NCI-H774 (cell line): ENCODE measurements at places on chromosomes 2 and 18.
A peak's percentile ranks its signal among the peaks of the same experiment; 100 is the strongest.

GRCh38 chr2:232668805-232669444 lies 28.2 kb upstream of the GIGYF2 start:
- no peak for DNase-seq

GRCh38 chr2:16318474-16319195 lies 347.0 kb downstream of the CYRIA start:
- no peak for DNase-seq

GRCh38 chr2:236164201-236164924 lies 3.8 kb downstream of the GBX2 start:
- no peak for DNase-seq

- no peak for DNase-seq
These were observed 833.1 kb upstream of the CRIM1 start for GRCh38 chr2:35522450-35522849.

- no peak for DNase-seq
These were observed 42.8 kb upstream of the PCBP1 start for GRCh38 chr2:70044290-70045040.

- peak; percentile 38 for DNase-seq
These were observed at the start of gene TGFBRAP1 for GRCh38 chr2:105329561-105330495. TSS of gene TGFBRAP1 (minus strand) at chr2:105329735. CDS start at chr2:105308301, 21,434 bp downstream.

- DNase-seq = no peak
These were observed 510.1 kb downstream of the EIPR1 start for GRCh38 chr2:2867397-2867979.

DNA sequence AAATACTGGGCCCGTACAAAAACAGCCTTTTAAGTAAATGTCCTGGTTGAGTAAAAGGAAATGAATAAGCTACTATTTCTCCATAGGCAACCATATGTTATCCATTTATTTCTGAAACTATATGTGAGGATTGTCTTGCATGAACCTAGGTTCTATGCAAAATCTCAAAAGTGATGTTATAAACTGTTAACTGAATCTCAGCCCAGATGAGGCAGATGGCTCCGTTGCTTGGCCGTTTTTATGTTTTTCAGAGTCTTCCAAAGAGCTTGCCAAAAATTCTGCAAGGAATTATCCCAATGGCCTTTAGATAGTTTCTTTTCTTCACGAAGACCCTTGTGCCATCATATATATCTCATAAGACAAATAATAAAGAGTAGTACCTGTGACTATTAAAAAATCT lies 1669.5 kb upstream of the DDX18 start:
- DNase-seq = no peak

GRCh38 chr2:8558096-8558495 lies 123.8 kb upstream of the ID2 start:
- no peak for DNase-seq
